ENCODE measurements at places on chromosomes 2 and 18.
A peak's percentile ranks its signal among the peaks of the same experiment; 100 is the strongest.

DNA sequence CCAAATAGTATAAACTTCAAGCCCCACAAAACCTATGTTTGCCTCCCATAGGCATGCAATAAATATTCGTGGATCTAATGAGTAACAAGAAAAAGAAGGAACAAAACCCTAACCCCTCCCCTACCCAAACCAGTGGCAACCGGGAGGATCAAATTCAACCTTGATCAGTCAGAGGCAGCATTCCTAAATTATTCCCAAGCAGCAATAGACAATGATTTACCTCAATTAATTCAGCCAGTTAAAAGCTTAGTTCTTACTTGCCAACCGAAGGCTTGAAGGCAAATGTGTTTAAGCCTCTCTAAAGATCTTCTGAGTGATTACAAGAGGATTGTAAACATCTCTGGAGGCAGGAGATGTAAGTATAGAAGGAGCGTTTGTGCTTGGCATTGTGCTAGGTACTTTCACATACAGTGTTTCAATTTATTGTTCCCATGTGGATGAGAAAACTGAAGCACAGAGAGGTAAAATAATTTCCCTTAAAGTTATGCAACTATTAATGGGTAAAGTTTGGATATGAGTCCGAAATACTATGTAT, 197.7 kb downstream of the MTX2 start:
- no peak for DNase-seq

DNA sequence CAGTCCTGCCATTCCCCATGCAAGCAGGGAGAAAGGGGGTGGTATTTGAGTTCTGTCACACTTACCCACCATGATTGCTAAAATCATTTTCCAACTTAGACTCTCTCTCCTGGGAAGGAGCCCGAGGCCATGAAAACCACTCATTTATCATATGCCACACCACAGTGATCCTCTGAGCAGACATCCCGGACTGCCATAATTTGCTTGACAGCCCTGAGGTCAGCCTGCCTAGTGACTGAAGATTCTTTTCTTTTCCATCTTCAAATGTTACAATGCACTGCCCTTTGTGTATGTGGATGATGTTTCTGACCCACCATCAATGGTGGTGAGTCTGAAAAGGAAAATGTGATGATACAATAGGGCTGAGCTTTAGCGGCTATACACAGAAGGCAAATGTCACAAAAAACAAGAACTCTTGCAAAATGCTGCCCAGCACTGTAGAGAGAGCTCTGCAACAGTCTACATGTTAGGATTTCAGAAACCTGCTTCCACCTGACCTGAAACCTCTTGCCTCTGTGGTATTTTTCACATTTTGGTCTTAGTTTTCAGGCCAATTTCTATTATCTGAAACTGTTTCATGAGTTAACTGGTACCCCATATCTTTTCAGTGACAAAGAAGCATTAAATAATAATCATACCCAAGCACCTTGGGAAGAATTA, 272.8 kb downstream of the ZNF385B start:
- DNase-seq, result no peak

GRCh38 chr18:32549248-32550110, 78.8 kb upstream of the GAREM1 start:
- DNase-seq, result peak; percentile 33

DNA sequence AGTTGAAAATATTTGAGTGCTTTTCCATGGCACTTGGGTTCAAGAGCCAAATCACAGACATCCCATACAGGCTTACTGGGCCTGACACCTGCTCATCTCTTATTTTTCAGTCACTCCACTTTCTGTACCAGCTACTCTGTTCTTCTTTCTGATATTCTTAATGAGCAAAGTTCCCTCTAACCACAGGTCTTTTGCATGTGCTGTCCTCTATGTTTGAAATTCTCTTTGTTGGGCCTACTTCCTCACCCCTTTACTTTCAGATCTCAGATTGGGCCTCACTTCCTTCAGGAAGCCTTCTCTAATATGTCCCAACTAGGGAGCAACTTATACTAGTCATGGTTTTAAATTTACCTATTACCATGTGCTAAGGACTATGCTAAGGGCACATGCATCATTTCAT, 81.8 kb upstream of the RBMS1 start:
- DNase-seq, result no peak

- no peak for DNase-seq
Measured at GRCh38 chr18:42458226-42458625, 503.2 kb downstream of the PIK3C3 start.

- DNase-seq, result no peak
Measured at GRCh38 chr18:44733754-44734465, 53.2 kb downstream of the SETBP1 start.

GRCh38 chr2:226064932-226065570, 665.5 kb downstream of the NYAP2 start:
- DNase-seq, result no peak

DNA sequence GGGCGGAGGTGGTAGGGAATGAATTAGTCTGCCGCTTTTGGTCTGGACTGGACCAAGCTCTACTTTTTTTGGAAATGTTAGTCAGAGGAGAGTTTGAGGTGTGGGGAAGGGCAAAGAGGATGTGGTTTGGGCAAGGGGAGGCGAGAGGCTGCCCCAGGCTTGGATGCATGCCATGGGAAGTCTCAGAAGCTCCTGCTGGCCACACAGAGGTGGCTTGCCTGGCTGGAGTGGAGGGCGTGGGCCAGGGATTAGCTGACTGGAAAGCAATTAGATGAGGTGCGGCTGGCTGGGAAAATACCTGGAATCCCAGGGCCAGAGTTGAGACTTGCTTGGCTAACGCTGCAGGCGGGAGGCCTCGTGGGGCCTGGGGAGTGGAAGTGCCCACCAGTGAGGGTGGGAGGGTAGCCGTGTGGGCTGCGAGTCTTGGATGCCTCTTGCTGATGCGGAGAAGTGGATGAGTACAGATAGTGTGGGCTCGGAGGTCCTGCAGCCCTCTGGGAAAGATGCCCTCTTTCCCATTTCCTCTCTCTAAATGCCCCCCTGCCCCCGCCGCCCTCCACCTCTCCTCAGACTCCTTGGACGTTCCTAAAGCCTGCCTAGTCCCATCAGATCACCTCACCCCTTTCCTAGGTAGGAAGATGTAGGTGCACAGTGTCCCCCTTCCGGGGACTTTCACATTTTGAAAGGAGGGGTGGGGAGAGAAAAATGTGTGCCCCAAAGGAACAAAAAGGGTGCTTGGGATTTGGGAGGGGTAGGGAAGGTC, 117.6 kb downstream of the SMAD7 start:
- DNase-seq, result peak; percentile 2

GRCh38 chr2:98478907-98479306, 34.2 kb downstream of the INPP4A start:
- no peak for DNase-seq

DNA sequence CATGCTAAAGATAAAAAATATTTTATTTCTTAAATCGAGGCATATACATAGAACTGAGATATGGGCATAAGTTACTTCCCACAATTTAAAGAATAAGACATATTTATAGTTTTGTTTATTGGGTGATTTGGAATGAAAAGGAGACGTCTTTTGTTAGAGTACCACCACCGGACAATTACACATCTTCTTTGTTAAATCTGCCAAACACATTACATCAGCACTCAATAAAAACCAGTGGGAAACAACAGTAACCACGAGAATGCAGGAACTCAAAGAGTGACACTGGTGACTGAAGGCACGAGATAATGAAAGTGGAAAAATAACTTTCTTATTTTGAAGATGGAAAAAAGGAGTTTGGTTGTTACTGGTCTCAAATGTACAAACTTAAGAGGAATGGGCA, 92.6 kb upstream of the TFCP2L1 start:
- no peak for DNase-seq

- no peak for DNase-seq
Measured at GRCh38 chr2:55116966-55117365, 66.7 kb upstream of the RTN4 start.

DNA sequence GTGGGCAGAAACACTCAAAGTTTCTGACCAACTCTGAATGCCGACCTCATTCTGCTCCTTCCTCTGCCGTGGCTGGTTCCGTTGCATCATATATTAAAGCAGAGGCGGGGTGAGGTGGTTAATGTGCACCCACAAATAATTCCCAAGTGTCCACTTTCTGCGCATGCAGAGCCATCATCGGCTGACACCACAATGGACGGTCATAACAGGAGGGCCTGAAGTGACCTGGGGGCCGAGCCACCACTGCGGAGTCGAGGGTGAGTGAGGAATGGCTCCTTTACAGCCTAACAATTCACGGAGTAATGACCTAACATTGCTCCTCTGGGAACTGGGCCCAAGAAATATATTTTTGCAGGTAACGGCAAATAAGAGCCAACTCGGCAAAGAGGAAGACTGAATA, 32.9 kb upstream of the GLI2 start:
- no peak for DNase-seq

- DNase-seq, result peak; percentile 34
Measured at GRCh38 chr2:216687646-216688045, 7.7 kb downstream of the IGFBP5 start.

DNA sequence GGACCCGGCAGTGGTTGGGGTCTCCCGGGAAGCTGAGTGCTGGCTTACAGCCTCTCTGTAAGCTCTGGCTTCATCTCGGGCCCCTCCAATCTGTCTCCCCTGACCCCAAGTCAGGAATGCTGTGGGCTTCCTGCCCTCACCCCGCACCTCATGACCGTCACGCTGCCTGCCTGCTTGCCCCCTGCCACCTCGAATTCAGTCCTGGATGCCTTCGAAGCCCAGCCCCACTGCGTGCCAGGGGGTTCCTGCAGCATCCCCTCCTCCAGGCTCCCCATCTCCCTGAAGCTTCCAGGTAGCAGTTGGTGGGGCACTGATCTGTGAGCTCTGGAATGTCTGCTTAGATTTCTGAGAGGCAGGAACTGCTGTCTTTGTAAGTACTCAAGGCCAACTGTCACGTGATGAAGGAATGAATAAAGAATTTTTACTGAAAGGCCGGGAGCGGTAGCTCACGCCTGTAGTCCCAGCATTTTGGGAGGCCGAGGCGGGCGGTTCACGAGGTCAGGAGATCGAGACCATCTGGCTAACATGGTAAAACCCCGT, 6.5 kb downstream of the CLHC1 start:
- DNase-seq, result no peak

GRCh38 chr18:74116633-74117554, 30.7 kb downstream of the FBXO15 start:
- DNase-seq, result no peak

DNA sequence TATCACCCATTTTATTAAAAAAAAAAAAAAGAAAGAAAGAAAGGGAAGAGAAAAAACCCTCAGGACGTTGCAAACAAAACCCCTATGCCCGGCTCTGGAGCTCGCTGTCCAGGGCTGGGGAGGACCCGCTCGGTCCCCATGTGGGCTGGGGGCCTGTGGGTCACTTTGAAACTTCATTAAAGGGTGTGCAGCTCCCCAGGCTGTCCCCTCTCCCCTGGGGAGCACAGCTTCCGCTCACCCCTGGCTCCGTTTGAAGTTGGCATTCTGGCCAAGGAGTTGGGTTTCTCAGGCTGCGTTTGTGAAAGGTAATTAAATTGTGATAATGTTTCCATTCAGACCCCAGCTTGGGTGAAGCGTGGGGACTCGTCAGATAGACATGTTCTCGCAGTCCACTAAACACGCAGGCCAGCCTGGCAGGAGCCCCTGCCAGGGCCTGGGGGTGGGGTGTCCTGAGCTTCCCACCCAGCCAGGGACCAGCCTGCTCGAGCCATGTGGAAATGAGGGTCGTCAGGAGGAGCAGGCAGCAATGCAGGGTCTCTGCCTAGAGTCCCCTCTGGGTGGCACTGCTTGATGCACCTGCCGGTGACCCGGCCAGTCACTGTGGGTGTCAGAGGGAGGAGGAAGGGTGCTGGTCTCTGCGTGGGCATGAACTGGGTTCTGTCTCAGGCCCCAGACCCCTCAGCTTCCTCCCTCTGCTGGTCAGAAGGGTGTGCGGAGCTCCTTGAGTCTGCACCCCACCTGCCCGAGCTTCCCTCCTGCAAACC, 166.2 kb downstream of the INHBB start:
- DNase-seq, result peak; percentile 26

- DNase-seq, result no peak
Measured at GRCh38 chr2:139457873-139458272, 677.7 kb upstream of the NXPH2 start.

GRCh38 chr18:56702946-56703345, 51.8 kb downstream of the WDR7 start:
- peak; percentile 10 for DNase-seq

- DNase-seq, result peak; percentile 54
Measured at GRCh38 chr2:222864296-222864695, 3.5 kb downstream of the ACSL3 start.

- no peak for DNase-seq
Measured at GRCh38 chr2:9364791-9365497, 58.4 kb downstream of the ITGB1BP1 start.

DNA sequence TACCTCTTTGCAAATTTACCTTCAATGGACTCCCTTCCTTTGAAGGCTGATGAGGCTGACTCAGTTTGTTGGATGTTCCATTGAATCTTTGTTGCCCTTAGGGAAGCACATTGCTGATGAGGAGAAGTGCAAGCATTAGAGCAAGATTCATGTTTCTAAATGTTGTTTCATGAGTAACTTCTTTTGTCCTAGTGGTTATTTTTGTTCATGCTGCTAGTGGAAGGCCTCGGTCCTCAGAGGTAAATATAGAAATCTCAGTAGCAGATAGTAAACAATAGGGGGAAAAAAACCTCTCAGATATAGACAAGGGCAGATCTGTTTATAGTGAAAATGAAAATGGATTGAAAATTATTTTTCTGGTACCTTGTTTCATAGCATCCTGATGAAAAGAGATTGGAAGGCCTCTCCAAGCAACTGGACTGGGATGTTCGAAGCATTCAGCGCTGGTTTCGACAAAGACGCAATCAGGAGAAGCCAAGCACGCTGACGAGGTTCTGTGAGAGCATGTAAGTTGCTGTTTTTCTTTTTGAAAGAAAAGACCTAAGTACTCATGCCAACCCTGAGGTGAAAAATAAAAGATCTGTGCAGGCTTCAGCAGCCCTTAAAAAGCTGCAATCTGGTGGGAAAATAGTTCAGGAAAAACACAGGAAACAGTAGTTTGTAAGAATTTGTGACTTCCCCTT, 104.9 kb downstream of the CERS6 start:
- no peak for DNase-seq

- DNase-seq, result peak; percentile 22
Measured at GRCh38 chr18:75208155-75208835, 644 bp downstream of the PTGR3 start.

DNA sequence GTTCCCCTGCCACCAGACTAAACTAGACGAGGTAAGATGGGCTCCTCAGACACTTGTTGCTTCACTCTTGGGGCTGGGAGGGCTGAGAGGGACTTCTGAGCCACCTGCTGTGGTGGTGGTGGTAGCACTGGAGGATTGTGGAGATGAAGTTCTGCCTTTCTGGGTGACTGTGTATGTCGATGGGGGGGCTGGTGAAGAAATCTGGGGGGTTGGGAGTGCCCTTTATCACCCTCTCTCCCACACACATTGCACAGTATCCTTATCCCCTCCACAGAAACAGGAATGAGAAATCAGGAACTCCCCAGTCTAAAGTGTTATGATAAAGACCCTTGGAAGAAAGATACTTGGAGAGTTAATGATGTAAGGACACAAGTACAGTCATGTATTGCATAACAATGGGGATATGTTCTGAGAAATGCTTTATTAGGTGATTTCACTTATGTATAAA, 38.5 kb downstream of the HK2 start:
- no peak for DNase-seq

GRCh38 chr2:219551441-219552381, 7.9 kb downstream of the TMEM198 start:
- DNase-seq, result no peak

- DNase-seq, result no peak
Measured at GRCh38 chr2:20620271-20620681, 30.6 kb downstream of the HS1BP3 start.

- DNase-seq, result no peak
Measured at GRCh38 chr2:121561617-121562268, 31.1 kb downstream of the RNU4ATAC start.

- no peak for DNase-seq
Measured at GRCh38 chr2:160471950-160472349, 21.7 kb downstream of the RBMS1 start.

GRCh38 chr2:104378853-104379374, 475.0 kb upstream of the POU3F3 start:
- no peak for DNase-seq
